ENCODE measurements at places on chromosomes 16 and 17.

DNA sequence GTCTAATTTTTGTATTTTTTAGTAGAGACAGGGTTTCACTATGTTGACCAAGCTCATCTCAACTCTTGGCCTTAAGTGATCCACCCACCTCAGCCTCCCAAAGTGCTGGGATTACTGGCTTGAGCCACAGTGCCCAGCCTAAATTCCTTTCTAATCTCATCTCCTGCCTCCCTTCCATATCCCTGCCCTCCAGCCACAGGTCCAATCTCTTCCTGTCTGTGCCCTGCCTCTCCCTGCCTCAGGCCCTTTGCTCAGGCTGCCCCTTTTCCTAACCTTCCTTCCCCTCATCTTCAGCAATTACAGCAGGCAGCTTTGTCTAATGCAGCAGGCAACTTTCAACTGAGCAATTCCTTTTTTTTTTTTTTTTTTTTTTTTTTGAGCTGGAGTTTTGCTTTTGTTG lies 46.8 kb downstream of the CFAP20 start:
- DNase-seq: no peak

DNA sequence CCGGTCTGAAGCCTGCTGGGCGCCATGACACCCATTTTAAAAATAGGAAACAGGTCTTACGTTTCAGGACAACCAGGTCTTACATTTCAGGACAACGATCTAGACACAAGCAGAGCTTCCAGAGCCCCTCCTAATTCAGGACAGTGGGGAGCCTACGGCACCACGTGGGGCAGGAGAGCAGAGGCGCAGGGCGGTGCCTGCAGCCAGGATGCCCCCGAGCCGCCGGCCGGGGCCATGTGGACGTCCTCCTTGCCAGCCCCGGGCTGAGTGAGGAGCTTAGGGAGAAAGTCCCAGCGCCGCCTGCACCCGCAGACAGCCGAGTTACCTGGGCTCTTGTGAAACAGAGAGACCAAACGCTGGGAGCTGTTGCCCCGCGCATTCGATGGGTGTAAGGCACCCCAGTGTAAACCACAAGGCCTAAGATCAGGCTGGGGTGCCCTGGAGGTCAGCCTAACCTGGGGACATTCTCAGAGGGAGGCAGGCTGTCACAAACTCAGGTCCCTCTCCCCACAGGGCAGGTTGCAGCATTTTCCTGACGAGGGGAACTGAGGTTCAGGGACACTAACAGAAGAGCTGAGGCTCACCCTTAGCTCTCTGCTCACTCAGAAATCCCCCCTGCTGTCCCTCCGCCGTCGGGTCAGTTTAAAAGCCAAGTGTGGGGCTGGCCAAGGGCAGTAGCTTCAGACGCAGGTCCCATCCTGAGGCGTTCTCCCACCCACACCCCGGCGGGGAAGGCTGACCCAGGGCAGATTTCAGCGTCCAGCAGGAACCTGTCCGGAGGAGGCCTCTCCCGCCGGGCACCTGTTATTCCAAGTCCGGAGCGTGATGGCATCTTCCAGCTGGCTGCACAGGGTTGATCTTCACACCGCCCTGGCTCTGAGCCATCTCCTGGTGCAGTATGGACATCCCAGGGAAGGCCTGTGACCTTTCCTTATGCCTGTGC lies 1.8 kb upstream of the NOTUM start:
- no peak for DNase-seq

- no peak for DNase-seq
These were observed 4.3 kb downstream of the IL27 start for GRCh38 chr16:28502290-28502689.

- DNase-seq: no peak
These were observed 55.4 kb upstream of the SLC25A19 start for GRCh38 chr17:75344666-75345065.

- DNase-seq: no peak
These were observed 27.5 kb downstream of the ASPA start for GRCh38 chr17:3503285-3503684.

- no peak for DNase-seq
These were observed 25.8 kb downstream of the STAT3 start for GRCh38 chr17:42362245-42362961.

Measured in left cardiac atrium (tissue), 4 donors.